ENCODE measurements at places on chromosomes 2 and 18.
A peak's percentile ranks its signal among the peaks of the same experiment; 100 is the strongest.

- DNase-seq: no peak
Measured at GRCh38 chr18:23716516-23716915, 27.3 kb downstream of the LAMA3 start.

GRCh38 chr2:65325066-65325465, 97.4 kb downstream of the ACTR2 start:
- DNase-seq: no peak

DNA sequence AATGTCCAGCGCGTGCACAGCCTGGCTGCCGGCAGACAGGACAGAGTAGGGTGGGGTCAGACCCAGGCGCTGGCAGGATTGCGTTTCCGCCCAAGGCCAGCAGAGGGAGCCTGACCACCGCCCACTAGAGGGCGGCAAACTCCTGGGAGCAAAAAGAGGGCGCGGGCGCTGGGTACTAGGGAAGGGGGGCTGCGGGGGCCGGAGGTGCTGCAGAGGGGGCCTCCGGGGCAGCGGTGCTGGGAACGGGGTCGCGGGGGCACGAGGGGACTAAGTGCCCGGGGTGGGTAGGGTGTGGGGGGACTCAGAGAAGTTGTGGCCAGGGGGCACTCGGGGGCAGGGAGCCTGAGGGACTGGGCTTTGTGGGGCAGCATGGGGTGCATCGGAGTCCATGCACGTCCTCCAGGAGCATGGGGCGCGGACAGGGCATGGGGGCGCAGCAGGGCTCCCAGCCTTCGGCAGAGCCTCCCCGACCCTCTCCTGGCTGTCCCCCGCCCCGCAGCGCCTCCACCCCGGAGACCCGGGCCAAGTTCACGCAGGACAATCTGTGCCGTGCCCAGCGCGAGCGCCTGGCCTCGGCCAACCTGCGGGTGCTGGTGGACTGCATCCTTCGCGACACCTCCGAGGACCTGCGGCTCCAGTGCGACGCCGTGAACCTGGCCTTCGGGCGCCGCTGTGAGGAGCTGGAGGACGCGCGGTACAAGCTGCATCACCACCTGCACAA, 3.2 kb downstream of the TEKT4 start:
- peak; percentile 50 for DNase-seq

- DNase-seq: no peak
Measured at GRCh38 chr18:26082475-26082874, 7.9 kb downstream of the SS18 start.

DNA sequence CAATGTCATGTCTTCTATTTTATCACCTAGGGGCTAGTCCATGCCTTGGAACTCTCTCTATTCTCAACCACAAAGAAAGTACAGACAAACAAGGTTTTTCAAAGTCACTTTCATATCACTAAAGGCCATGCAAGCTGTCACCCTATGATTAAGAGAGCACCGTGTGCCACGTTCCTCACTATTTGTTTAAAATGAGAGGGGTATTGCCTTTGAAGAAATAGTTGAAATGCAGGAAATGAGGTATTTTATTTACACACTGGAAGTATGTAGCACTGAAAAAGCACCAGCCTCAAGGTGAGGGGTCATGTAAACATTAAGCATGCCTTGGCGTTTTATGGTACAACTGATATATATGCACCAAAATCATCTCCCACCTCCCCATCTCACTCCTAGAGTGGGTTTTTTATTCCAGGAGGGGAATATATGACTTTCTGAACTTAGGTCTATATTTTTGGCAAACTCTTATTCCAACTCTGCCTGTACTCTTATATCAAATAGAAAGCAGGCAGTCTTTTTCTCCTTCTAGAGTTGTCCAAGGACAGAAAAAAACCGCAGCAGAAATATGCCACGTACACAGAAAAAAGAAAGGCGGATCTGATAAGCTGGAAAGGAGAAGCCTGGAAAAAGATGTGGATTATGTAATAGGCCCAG, 53.5 kb downstream of the VSNL1 start:
- DNase-seq: no peak

Measured in right kidney (tissue), 9 donors.